Stimulated activated CD4-positive, alpha-beta T cell treated with anti-CD3 and anti-CD28 coated beads, TNF-alpha, amount 100 ng/mL, for 24 hours (primary cell): ENCODE measurements at places on chromosomes 3 and 15.

- DNase-seq = no peak
These were observed 511.9 kb downstream of the GBE1 start for GRCh38 chr3:81249540-81250029.

DNA sequence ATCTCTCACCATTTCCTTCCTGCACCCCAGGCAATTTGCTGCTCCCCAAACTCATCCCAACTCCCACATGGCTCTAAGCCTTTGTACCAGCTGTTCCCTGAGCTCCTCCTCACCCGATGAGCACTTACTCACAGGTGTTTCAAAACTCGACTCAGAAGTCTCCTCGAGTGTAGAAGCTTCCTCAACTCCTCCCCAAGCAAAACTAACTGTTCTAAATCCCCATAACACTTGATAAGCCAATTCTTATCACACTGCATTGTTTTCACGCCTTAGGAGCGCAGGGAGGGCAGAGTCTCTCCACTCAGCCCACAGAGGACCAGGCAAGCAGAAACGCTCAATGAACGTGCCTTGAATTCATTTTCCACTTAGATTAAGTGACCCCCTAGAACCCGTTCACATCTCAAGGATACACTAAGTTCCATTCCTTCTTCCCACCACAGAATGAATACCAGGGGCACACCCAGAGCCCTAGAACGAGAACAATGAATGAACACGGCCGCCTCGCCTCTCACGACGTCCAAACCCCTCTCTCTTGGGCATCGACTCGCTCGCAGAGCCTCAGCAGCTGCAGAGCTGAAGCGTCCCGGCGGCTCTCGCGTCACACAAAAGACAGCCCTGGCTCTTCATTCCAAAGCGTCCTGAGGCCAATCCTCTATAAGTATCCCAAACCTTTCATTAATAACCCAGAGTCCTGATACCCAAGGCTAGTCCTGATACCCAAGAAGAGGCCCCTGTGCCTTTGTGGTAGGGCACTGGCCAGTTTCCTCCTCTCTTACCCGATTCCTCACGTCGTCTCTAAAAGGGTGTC, 1.1 kb downstream of the RAF1 start:
- DNase-seq = peak; percentile 3

DNA sequence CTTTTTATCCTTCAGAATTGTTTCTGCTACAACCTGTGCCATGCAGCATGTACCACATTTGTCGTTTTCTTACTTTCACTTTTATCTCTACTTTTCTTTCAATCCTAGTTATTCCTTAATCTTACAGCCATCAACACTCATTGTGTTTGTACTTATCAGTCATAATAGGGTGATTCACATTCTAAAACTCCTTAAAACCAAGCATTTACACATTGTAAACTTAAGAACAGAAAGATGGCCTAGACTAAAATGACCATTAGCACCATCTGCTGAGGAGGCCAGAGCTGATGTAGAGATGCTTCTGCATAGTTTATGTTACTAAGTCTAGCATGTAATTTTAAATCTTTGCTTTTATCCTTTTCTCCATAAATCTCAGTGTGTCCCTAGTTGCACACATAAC, 25.5 kb downstream of the EIF2AK4 start:
- DNase-seq = no peak

GRCh38 chr3:44685128-44685800, 27.2 kb upstream of the ZNF502 start:
- peak; percentile 61 for DNase-seq

- no peak for DNase-seq
These were observed 47.7 kb downstream of the MYO5A start for GRCh38 chr15:52480990-52481389.

GRCh38 chr3:171231361-171231760, 204.8 kb upstream of the SLC2A2 start:
- no peak for DNase-seq

DNA sequence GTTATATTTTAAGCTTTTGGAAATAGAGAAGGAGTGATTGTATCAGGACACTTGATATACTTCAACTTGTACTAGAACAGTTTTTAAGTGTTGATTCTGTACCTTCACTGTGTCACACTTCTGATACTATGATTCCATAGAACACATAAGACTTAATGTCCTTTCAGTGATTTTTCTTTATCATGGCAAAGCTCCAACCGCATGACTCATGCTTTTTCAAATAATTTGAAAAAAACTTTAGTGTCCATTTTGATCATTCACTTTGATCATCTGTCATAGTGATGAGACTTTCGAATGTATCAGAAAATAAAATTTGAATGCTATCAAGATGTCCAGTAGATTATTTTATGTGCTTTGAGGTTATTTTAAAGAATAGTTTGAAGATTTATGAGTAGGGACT, 32.0 kb downstream of the AP4E1 start:
- no peak for DNase-seq

DNA sequence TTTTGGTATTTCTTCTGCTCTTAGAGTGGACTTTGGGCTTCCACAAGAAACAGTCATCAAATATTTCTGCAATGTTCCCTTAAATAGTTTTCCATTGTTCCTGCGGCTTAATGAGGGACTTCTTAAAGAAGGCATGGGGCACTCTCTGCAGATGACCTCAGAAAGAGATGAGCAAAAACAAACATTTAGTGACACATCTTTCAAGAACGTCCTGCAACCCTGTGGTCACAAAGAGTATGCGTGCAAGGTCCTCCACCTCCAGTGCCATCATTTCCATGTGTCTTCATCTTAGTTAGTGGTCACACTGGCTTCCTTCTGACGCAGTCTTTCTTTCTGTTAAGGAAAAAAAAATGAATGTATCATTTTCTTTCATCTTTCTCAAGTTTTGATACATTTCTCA, 56.2 kb downstream of the GREM1 start:
- DNase-seq = no peak

- DNase-seq = no peak
These were observed 4.3 kb downstream of the RBP1 start for GRCh38 chr3:139534992-139535879.

DNA sequence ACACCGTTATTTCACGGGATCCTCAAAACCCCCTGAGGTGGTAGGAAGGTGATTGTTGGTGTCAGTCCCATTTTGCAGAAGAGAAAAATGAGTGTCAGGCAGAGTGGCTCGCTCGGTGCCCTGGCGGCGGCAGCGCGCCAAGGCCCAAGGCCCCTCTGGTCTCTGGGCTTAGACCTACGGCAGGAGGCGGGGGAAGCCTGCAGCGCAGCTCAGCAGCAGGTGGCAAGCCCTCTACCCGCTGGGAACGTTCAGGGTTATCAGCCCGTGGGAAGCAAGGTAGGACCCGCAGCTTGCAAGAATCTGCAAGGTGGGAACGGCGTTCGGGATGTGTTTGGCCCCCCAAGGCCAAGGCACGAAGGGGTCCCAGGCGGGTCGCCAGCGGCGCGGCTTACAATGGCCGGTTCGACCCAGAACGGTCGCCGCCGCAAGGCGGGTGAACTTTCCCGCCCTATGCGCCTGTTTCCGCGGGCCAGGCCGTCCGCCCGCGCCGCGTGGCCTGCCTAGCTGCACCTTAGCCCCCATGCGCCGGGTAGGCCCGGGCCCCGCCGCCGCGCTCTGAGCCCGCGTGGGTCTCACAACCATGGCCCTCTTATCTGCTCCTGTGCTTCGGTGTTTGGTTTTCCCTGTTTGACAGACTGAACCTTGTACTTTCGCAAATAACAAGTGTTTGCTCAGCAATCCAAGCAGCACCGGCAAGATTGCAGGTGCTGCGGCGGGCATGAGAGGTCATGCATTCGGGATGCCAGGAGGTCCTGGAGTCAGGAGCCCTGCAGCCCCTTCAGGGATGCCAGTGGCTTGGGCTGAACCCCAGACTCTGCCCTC, 39.7 kb downstream of the CCNL1 start:
- no peak for DNase-seq

DNA sequence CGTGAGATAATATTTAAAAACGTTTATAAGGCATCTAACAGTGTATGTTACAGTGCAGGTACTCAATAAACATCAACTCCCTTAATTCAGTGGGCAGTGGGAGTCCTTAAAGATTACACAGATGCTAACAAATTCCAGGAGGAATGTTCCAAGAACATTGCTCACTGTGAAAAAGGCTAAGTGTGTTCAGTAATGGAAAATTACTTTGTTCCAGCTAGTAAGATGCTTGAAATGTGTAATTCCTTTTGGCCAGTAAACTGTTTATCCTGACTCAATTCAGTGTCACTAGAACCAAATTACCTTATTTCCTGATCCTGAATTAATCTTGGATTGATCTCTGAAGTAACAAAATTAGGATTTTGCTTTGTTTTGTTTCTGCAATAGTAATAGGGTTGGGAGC, 54.2 kb upstream of the SEMA6D start:
- DNase-seq = no peak
